ENCODE measurements at places on chromosomes 16 and 17.

- no peak for DNase-seq
Observed at GRCh38 chr17:27810211-27810901, 10.0 kb upstream of the NOS2 start.

DNA sequence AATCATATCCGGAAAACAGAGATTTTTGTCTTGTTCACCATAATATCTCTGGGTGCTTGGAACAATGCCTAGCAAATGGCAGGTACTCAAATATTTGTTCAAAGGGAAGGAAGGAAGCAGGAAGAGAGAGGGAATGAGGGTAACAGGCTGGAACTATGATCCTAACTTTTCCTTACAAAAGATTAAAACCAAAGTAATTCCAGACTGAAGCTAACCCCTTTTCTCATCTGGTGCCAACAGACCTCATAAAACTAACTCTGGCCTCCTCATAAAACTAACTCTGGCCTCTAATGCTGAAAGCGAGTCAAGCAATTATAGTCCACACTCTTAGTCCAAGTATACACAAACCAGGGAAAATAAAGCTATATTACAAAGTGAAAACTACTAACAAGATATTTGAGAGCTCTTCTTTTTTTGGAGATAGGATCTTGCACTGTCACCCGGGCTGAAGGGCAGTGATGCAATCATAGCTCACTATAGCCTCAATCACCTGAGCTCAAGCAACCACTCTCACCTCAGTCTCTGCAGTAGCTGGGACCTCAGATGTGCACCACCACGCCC, 84.6 kb downstream of the KANSL1 start:
- DNase-seq: no peak

DNA sequence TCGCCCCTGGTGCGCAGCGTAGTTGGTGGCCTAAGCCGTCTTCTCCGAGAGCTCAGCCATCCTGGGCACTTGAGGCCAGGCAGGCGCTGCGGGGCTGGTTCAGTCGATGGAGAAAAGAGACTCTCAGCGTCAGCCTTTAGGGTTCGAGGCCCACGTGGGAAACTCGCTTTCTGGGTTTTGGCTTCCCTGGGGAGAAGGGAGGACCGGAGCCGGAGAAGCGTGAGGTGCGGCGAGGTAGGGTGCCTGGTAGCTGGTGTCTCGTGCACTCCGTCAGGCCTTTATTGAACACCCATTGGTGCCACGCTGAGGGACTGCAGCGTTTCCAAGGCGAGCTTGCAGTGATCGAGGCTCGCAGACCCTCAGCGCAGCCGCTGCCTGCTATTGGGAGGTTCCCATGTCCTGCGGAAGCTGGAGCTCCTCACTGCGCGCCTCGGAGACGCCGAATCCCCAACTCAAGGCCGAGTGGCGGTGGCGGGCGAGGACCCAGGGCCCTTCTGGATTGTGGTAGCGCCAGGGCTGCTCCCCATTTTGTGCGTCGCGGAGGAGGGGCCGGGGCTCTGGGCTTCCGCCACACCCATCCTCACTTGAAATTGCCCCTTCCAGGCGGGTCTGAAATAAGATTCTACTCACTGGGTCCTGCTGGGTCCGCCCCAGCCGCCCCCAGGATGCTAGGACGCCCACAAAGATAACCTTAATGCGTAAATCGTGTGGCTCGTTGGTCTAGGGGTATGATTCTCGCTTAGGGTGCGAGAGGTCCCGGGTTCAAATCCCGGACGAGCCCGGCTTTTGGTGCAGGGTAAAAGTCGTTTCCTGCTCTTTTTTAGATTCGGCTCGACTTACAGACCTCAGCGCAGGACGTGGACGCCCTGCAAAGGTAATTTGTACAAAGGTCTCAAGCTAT, 1.2 kb downstream of the OR1F1 start:
- peak; percentile 54 for DNase-seq

DNA sequence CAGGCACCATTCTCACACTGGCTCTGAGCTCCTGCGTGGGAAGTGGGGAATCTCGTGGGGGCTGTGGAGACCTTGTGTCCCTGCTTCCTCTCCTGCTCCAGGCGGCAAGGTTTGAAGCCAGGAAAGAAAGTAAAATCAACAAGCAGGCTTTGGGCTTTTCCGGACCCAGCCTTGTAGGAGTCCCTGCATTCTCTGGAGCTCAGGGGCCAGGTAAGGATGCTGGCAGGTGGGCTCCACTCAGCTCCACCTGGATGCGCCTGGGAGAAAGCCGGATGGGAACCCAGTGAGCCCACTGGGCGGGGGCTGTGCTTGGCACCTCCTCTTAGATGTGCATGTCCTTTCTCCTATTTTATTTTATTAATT, 362.5 kb downstream of the SEC14L1 start:
- DNase-seq: no peak
